ENCODE measurements at places on chromosomes 16 and 17.

GRCh38 chr17:64920419-64921172 is 1.3 kb upstream of the LRRC37A3 start:
- DNase-seq: no peak

DNA sequence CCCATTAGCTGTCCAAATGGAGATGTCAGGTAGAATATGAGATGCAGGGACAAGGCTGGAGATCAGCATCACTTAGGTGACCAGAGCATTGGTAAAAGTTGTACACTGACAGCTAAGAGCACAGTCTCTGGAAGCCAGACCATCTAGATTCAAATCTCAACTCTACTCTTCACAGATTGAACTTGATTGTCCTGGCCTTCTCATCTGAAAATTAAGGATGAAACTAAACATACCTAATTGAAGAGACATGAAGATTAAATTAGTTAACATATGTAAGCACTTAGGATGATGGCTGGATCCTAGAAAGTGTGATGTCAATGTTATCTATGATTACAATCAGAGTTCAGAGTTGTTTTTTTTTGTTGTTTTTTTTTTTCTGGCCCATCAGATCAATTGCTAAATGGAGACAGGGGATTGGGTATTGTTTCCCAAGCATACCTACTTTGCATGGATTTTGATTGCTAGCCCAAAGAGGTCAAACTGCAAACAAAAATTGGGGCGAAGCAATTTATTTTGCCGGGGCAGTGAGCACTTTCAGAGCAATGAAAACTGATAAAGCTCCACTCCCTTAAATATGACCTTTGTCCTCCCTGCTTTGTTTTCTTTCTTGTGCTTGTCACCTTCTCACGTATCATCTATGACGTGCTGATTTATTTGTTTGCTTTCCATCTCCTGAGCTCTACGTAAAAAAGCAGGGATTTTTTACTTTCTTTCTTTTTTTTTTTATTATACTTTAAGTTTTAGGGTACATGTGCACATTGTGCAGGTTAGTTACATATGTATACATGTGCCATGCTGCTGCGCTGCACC is 217.6 kb upstream of the CPHXL start:
- DNase-seq: no peak

- DNase-seq: no peak
Measured at GRCh38 chr17:59331929-59332748, 684 bp downstream of the YPEL2 start.

DNA sequence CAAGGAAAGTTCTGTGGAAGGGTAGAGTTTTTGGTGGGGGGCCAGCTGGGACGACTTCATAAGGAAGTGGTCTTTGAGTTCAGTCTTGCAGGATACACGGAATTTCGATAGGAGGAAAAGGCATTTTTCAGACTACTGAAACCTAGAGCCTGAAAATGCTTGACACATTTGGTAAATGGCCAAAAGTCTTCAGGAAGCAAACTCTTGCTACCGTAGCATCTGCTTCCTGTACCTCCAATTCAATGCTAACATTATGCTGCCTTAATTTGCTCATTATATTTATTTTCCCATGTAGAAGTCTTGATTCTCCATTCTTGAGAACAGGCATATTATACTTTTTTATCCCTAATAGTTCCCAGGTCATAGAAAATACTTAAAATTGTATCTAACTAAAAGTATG is 129.3 kb upstream of the MED13 start:
- no peak for DNase-seq

DNA sequence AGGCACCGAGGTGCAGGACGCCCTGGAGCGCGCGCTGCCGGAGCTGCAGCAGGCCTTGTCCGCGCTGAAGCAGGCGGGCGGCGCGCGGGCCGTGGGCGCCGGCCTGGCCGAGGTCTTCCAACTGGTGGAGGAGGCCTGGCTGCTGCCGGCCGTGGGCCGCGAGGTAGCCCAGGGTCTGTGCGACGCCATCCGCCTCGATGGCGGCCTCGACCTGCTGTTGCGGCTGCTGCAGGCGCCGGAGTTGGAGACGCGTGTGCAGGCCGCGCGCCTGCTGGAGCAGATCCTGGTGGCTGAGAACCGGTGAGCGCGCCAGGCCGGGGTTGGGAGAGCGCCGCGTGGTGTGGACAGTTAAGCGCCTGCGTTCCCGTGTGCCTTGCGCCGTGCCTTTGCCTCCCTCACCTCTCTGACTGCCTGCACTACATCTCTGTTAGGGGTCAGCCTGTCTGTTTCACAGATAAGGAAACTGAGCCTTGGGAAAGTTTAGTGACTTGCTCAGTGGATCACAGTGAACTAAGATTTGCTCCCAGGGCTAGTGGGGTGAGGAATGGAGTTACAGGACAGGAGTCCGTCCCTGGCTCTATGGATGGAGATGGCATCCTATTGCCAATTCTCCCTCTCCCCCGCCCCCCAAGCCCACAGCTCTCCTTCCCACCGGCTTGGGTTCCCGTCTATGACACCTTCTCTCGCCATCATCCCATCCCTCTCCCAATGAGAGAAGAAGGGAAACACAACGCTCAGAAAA is 880 bp downstream of the SARM1 start:
- no peak for DNase-seq

GRCh38 chr16:25812215-25812614 is 120.5 kb downstream of the HS3ST4 start:
- no peak for DNase-seq

GRCh38 chr17:56085576-56086267 is 67.6 kb upstream of the ANKFN1 start:
- DNase-seq: no peak

DNA sequence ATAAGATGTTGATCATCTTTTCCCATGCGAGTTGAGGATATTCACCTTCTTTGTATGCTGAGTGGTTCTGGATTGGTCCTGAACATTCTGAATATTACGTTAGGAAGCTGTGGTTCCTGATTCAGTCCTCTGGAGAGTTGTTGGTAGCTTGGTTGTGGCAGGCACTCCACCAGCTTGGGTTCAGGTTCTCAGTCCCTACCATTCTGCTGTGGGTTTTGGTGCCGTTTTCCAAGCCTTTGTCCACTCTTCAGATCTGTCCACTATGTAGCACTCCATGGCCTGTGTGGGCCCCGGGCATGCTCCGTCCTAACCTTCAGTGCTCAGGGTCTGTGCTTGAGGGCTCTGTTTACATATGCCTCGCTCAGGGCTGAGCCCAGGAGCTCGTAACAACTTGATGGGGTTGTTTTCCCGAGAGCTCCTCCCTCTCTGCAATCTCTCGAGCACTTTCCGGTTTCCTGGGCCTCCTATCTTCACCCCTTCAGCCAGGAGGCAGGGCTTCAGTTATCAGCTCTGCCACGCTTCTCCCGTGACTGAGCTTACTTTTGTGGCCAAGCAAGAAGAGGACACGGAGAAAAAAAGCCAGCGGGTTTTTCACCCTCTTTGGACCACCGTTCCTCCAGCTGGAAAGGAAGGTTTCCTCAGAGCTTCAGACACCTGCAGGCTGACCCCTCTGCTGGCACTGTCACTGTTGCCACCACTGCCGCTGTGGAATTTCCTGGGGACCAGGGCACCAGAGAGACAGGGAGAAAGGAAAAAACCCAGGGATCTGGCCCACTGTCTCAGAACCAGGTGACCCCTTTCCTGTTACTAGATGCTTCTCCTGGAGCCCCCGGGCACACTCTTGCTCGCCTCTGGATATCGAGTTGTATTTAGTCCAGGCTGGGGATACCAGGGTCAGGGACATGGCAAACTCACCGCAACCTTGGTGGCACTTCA is 19.6 kb downstream of the KIAA0513 start:
- DNase-seq: no peak

- no peak for DNase-seq
Measured at GRCh38 chr17:27621942-27622559, 8.9 kb upstream of the LGALS9 start.

- no peak for DNase-seq
Measured at GRCh38 chr17:77126519-77126918, 14.2 kb upstream of the SEC14L1 start.

DNA sequence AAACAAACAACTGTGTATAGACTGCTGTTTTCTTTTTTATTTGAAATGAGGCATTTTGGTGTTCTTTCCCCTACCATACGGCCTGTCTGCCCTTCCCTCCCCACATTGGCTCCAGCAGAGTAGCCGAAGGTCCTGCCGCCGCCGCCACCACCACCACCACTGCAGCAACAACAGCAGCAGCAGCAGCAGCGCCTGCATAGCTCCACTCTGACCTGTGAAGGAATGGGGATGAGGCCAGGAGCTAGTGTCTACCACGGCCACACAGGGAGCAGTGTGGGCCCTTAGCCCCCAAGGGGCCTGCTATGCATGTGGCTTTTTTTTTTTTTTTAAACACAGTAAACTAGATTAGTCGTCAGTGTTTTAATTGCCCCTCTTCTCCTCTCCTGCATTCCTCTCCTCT is 5.6 kb upstream of the CDK5R1 start:
- DNase-seq: no peak

DNA sequence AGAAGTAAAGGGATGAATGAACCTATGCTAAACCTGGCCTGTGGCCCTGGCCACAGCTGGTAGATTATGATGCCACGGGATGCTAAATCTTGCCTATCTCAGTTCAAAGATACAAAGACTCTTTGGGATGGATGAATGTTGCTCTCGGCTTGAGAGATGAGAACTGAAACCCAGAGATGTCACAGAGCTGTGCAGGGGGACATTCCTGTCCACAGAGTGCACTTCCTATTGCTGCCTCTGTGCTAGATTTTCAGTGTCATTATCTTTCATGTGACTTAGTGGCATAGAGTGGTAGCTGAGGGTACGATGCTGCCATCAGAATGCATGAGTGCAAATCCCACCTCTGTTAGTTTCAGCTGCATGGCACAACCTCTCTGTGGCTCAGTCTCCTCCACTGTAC is 2.3 kb upstream of the MT1M start:
- no peak for DNase-seq

DNA sequence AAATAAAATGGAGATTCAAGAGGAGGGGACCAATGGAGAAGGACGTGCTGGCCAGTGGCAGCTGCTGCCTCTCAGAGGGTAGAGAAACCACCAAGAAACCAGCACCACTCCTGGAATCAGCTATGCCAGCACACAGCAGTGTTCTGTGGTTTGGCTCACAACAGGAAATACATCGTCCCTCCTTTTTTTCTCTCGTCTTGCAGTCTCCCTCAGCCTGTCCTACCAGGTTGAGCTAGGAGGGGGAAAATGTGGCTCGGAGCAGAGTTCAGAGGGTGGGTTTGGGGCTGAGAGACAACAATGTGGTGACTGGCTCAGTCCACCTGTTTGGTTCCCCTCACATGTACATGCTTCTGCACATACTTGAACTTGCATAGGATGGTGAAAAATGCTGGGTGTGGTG is 19.9 kb upstream of the SLC16A5 start:
- no peak for DNase-seq

GRCh38 chr17:49603238-49603637 is 27.6 kb downstream of the NXPH3 start:
- no peak for DNase-seq

Data from stimulated activated CD4-positive, alpha-beta T cell treated with anti-CD3 and anti-CD28 coated beads, TNF-alpha, amount 100 ng/mL, for 24 hours (primary cell).